ENCODE measurements at places on chromosomes 3 and 15.
A peak's percentile ranks its signal among the peaks of the same experiment; 100 is the strongest.

GRCh38 chr3:61136191-61136590, 115.1 kb downstream of the FHIT start:
- H3K4me3 ChIP-seq: no peak overlapping the region
- DNase-seq: no peak
- H3K36me3 ChIP-seq: no peaks in the 10 kb centered on the region
- H3K27me3 ChIP-seq: no peaks in the 10 kb centered on the region
- peaks cover 3% of the 10 kb centered on the region for H3K4me1 ChIP-seq
- no peak overlapping the region for H3K27ac ChIP-seq

DNA sequence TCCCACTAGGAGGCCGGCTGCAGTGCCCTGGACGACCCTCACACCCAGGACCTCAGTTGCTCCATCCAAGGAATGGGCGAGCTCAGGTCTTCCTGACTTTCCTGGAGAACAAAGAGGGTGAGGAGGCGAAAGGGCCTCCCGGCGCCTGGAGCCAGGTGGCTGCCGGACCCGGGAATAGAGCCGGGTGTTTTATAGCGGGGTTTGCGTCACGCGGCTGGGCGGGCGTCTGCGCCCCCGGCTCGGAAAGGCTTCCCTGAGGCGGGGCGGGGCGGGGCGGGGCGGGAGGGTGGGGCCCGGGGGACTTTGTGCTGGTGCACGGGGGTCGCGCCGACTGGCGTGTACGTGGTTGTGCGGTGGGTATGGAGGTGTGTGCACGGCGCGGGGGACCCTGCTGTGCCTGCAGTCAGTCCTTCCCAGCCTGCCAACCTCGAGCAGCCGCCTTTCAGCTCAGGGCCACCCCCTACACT, 4.6 kb upstream of the PRKCD start:
- DNase-seq: no peak
- H3K27me3 ChIP-seq: no peaks in the 10 kb centered on the region
- H3K4me1 ChIP-seq: peaks cover 16% of the 10 kb centered on the region
- H3K27ac ChIP-seq: no peak overlapping the region
- H3K4me3 ChIP-seq: peak overlapping the region; percentile 23

- no peaks in the 10 kb centered on the region for H3K4me1 ChIP-seq
- H3K27me3 ChIP-seq: no peaks in the 10 kb centered on the region
- no peak for DNase-seq
- H3K27ac ChIP-seq: no peak overlapping the region
- H3K36me3 ChIP-seq: no peaks in the 10 kb centered on the region
Observed at GRCh38 chr3:154111365-154111935, 9.7 kb upstream of the ARHGEF26 start.

DNA sequence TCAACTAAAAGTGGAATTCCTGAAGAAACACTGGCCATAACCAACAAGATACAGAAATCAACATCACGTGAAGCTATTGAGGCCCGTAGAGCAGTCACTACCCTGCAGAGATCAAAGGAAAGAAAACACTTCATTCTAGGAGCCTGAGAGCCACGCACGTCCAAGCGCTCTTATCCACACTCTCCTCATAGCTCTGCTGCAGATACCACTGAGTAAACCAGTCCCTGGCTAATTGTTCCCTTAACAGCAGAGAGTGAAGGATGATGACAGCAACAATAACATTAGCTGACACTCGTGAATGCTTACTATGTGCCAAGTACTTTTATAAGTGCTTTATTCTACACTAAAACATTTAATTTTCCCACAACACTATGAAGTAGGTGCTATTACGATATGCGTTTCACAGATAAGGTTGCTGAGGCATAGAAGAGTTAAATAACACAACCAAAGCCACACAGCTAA, 271.0 kb upstream of the GADL1 start:
- H3K4me1 ChIP-seq: peaks cover 7% of the 10 kb centered on the region
- H3K27ac ChIP-seq: no peak overlapping the region
- H3K27me3 ChIP-seq: no peaks in the 10 kb centered on the region
- H3K36me3 ChIP-seq: no peaks in the 10 kb centered on the region
- no peak overlapping the region for H3K4me3 ChIP-seq

DNA sequence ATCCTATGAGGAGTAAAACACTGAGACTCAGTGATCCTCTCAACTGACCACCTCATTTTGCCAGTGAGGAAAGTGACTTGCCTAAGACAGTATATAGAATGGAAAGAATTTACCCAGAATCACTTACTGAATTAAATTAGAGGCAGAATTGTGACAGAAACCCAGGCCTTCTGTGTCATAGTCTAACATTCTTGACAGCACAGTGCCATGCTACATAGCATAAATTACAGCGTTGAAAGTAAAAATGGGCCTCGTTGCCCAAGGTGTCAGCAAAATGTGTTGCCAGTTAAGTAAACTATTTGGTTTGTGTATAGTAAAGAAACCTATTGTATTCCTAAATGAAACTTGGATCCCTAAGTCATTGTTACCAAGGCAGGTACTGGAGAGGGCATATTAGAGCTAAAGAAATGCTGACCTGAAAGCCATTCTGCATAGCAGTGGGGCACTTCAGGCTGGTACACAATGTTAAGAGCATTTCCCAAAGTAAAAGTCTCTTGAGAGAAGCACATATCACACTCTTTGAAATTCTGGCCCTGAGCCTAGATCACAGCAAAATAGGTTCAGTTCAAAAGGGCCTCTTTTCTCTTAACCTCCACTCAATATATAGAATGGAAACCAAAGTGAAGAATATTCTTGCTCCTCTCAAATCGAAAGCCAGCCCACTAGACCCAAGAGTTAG, 53.8 kb downstream of the HMG20A start:
- H3K36me3 ChIP-seq: peaks cover 19% of the 10 kb centered on the region
- H3K27ac ChIP-seq: no peak overlapping the region
- H3K4me1 ChIP-seq: no peaks in the 10 kb centered on the region
- no peaks in the 10 kb centered on the region for H3K27me3 ChIP-seq
- no peak for DNase-seq

All from H1 (cell line).